ENCODE measurements at places on chromosomes 5 and 9.

GRCh38 chr9:73824671-73825070 lies 672.5 kb upstream of the RORB start:
- no peak for DNase-seq

- no peak for DNase-seq
Measured at GRCh38 chr5:9251379-9251980, 294.4 kb downstream of the SEMA5A start.

- DNase-seq = no peak
Measured at GRCh38 chr9:133252301-133253020, 22.5 kb downstream of the ABO start.

DNA sequence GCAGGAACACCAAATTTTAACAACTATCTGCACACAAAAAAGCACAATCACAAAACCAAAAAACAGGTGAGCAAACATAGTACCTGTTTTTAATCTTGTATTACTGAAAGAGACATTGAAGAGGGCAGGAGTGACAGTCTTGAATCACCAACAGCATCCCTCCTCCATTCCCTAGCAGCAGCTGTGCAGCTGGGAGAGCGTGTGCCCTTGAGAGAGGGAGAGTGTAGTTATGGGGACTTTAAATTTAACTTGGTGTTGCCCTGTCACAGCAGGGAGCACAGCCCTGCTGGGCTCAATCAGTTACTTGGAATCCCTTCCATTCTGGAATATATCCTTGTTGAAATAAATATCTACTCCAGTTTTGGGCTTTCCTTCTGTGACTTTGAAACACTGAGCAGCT lies 1938.7 kb upstream of the NUDT12 start:
- no peak for DNase-seq

DNA sequence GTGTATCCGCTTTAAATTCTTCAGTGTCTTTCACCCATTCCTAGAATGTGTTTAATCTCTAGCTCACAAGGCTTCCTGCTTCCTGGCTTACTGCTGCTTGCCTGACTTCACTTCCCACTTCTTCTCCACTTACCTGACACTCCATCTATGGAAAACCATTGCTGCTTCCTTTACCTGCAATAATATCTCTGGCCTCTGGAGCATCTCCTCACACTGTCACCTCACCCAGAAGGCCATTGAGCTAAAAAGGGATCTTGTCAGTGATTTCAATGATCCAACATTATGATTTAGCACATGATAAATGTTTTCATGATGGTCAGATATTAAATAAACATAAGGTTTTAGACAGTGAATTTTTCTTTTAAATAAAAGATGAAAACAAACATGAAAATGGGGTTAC lies 281.1 kb downstream of the MRPS30 start:
- no peak for DNase-seq

GRCh38 chr5:81140943-81141342 lies 92.2 kb upstream of the CKMT2 start:
- no peak for DNase-seq

DNA sequence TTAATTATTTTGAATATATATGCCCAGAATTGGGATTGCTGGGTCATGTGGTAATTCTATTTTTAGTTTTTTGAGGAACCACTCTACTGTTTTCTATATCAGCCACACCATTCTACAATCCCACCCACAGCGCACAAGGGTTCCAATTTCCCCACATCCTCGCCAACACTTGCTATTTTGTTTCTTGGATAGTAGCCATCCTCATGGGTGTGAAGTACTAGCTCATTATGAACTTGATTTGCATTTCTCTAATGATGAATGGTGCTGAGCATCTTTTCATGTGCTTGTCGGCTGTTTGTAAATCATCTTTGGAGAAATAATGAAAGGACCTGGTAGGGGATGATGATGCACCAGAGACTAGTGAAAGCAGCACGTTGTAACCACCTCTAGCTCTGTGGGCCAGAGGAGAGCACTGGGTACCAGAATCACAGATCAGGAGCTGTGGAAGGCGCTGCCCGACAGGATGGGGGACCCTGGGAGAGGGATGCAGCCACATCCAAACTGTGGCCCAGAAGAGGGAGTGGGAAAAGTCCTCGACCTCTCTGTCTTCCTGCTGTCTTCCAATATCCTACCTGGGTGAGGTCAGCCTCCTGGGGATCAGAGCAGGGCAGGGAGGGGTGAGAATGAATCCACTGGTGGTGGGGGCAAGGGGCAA lies 155.4 kb downstream of the RGS3 start:
- DNase-seq = no peak

DNA sequence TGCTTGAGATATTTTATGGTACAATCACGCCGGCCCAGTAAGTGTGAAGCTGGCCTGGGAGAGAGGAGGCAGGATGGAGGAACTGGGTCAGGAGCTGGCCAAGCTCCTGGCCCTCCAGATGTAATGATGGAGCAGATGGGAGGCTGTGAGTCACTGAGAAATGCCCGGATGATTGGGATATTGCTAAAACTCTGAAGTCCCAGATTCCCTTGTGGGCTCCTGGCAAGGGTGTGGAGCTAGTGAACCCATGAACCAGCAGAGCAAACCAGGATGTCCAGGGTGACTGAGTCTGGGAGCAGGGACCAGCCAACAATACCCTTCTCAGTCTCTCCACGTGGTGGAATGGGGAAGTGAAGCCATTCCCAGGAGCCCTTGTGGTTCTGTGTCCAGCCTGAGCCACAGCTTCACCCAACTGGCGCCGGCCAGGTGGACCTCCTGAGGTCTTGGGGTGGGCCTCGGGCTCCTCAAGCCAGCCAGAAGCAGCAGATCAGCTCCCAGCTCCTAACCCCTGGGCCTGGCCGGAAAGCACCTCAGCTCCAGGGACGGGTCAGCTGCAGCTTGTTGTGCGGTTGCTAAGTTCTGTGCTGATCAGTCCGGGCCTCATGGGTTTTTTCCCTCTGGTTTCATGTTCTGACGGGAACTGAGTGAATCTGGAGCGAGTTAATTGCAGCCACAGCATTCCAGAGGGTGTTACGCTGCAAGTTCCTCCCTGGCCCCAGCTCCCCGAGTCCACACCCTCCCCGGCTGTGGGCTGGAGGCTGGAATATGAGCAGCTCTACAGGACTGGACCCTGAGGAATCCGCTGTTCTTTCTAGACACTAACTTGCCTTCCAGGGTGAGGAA lies 37.6 kb downstream of the DUSP1 start:
- DNase-seq = no peak

GRCh38 chr5:22500556-22500955 lies 352.6 kb downstream of the CDH12 start:
- no peak for DNase-seq

GRCh38 chr5:8953911-8954438 lies 591.9 kb downstream of the SEMA5A start:
- no peak for DNase-seq

- DNase-seq = no peak
Measured at GRCh38 chr9:89360465-89360864, 42.2 kb downstream of the SECISBP2 start.

DNA sequence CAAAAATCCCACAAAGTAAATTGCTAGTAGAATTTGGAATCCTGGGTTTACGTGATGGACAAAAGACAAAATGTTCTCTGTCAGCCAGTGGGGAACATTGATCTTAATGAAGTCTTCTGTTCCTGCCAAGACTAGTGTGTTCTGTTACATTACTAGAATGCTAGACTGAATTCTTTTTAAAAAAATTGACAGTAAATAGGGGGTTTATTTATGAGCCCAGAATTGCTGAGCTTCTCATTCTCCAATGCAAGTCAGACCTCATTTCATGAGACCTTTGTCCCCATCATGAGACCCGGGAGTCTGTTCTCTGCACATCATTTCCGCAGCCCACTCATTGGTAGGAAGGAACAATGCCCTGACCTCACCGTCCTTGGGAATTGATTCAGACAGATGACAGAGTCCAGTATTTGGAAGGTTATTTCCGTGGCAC lies 173.8 kb upstream of the OTULINL start:
- DNase-seq = no peak

GRCh38 chr9:133207021-133207531 lies 2.0 kb downstream of the OBP2B start:
- DNase-seq = no peak

DNA sequence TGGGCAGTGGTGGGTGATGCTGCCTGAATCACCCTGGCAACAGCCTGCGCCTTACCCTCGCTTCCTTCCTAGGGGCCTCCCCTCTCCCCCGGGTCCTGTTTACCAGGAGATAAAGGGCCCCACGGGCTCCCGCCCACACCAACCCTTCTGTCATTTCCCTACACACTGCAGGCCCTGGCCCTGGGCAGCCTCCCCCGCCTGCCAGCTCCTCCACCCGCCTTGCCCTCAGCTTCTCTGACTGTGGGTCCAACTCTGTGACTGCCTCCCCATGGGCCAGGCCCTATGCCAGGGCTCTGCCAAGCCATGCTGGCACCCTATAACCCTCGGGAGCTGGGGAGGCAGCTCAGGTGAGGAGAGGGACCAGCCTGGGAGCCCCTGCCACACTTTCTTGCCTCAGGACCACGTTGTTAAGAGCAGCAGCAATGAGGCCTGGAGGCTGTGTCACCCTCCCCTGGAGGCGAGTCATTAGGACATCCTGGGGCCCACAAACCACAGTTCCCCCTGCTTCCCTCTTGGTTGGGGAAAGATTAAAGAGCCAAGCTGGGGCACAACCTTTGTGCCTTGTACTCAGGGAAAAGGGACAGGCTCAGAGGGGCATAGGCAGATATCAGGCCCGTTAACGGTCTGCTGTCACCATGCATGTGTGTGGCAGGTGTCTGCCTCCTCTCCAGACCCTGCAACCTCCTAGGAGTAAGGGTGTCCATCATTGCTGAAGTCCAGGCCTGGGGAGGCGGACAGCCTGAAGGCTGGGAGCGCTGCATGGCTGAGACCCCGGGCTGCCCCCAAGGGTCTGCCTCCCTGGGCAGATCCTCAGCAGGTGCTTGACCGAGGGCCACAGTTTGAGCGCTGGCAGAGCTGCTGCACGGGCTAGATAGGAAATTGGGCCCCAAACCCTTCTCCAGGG lies 2.8 kb downstream of the MGAT4B start:
- DNase-seq = peak; percentile 35

DNA sequence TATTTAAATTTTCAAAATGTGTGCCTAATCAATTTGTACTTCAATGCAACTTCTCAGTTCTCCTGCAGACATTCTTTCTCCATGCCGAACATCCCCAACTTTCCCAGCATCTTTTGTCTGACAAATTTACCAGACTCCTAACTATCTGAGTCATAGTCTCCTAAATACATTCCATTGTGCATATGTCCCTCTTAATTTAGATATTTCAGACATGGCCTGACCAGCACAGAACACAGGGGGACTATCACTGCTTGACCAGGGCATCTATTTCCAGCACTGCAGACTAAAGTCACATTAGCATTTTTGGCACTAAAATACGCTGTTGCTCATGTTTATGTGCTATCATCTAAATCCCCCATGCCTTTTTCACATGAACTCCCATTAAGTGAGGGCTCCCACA lies 71.9 kb downstream of the ITGA1 start:
- no peak for DNase-seq

DNA sequence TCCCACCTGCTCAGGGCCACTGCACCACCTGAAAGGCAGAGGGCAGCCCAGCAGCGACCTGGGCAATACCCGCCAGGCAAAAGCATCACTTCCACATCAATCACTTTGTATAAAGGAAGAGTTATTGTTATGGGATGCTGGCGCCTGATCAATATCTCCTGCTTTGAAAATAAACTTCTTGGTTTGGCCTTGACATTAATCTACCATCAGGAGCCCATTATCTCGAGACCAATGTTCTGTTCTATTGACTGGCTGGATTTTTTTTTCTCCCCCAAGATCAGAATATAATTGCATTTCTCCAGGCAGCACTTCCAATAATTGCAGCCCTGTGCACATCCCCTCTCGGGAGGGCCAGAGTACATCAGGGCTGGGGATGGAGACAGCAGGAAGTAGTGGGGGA lies 44.4 kb upstream of the SAP30L start:
- no peak for DNase-seq

- DNase-seq = no peak
Measured at GRCh38 chr5:170296935-170297588, 515 bp downstream of the LCP2 start.

DNA sequence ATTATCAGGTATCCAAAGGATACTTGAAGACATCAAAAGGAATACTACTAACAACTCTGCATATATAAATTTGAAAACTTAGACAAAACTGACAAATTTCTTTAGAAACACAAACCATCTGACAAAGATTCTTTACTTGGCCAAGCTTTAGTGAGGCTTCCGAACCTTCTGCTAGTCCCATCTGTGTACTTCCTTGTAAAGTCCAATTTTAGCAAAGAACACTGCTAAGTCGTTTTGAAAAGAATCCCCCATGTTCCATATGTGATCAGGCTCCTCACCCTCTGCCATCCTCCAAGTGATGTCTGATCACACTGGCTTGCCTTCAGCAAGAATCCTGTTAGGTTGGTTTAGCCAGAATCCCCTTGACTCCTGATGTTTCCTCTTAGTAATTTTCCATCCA lies 150.0 kb upstream of the ACO1 start:
- DNase-seq = no peak

DNA sequence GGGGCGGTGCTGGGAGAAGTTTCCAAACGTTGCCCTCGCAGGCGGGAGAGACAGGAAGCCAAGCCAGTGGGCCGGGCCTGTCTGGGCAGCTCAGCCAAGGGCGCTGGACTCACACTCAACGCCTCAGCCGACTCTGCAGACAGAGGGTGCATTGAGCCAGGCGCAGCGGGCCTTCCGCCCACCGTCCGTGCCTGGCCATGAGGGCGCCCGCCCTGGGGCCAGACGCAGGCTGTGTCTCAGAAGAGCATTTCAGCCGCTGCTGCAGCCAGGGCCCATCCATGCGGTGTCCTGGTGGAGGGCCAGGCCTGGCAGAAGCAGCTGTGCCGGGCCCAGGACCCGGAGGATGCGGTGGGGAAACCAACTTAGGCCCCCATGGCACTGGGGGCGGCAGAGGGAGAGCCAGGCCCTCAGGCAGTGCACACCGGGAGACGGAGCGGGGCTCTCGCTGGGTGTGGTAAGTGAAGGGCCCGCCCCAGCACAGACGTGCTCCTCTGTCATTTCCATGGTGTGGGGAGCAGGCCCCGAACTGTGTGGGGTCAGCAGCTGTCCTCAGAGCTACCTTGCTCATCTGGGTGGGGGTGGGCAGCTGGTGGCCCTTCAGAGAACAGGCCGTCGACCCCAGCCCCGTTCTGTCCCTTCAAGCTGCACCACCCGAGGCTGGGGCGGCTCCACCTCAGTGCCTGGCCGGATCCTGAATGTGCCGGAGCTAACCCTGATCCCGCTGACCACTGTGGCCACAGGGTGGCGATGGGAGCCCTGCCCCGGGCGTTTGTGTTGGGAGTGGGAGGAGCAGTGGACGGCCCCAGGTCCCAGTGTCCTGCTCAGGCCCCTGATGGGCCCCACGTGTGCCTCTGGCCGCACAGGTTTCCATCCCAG lies 18.0 kb downstream of the DNLZ start:
- DNase-seq = no peak
